ENCODE measurements at places on chromosomes 2 and 18.
A peak's percentile ranks its signal among the peaks of the same experiment; 100 is the strongest.

DNA sequence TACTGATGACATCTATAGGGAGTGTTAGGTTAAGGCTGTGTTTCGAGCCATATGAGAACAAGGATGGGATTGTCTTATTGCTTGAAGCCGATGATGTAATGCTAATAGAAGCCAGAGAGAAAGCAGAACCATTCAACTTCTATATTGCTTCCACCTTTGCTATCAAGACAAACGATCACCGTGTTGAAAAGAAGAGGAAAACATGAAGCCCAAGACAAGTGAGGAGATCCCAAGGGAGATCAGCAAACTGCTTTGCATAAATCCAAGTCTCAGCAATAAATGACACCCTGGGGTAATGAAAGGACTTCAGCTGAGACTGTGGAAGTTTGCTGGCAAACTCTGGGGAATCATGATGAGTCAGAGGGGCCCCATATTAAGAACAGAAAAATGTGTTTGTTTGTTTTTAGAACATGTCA lies 206.2 kb downstream of the NCKAP5 start:
- DNase-seq, result no peak

DNA sequence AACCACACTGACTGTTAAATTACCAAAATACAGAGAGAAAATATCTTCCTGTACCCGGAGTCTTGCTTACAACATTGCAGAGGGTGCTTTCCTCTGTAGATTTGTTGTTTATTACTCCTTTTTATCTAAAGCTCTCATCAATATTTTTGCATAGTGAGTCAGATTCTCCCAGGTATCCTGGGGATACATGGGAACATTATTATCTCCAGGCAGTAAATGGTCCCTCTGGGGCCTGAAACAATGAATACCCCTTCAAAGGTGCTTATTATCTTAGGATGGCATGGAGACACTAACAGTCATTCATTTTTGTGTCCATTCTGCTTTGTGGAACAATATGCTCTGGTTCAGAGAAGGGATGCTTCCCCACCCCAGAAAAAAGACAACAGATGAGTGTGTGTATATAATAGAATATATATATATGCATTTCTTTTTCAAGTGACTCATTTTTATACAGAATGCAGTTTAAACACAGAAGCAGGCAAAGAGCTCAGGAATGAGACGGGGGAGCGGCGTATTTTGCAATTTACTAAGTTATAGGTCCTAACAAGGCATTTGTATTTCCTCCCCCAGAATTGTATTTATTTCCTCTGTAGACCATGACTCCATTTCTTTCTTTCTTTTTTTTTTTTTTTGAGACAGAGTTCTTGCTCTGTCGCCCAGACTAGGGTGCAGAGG lies 424.8 kb upstream of the ZEB2 start:
- DNase-seq, result no peak

DNA sequence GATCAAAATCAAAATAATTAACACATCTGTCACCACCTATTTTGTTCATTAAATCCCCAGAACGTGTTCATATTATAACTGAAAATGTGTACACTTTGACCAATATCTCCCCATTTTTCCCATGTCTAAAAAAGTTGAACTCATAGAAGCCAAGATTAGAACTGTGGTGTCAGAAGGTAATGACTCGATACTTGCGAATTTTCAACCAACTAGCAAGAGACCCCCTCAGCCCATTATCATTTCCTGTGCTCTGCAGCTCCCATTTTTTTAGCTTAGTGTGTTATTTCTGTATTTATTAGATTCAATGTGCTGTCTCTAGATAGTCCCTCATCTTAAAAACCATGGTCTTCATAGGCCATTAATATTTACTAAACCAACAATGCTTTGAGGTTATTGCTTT lies 248.7 kb upstream of the PIK3C3 start:
- no peak for DNase-seq

DNA sequence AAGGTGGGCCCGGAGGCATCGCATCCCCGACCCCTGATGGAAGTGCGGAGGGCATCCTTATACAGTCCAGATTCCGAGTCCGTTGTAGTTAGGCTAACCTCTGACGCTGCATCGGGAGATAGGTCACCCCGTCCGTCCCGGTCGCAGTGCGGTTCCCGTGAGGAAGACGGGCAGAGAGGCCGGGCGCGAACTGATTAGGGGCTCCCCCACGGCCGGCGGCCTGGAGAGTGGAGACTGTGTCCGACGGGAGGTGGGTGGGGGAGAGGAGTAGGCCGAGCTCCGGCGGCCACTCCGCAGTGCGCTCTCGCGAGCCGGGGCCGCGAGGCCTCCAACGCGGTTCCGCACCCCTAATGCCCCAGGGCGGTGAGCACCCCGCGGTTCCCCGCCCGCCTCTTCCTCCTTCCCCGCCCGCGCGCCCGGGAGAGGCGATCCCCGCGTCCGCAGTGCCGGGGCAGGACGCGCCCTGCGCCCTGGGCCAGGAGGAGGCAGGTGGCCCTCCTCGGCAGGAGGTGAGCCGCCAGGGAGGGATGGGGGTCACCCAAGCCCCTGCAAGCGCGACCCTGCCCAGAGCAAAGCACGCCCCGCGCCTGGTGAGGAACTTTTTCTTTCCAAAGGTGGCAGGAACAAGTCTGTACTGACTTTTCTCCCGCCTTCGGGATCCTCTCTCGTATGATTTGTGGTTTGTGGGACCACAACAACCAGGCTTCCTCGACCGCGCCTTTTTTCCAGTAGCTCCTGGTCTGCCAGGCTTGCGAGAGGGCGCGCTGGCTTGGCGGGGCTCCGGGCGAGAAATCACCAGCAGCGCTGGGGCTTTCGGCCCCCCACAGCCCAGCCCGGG lies 1.4 kb upstream of the SP5 start:
- no peak for DNase-seq

- no peak for DNase-seq
Measured at GRCh38 chr18:34704074-34704473, 6.0 kb upstream of the DTNA start.

- DNase-seq, result no peak
Measured at GRCh38 chr2:237616734-237617586, 10.4 kb upstream of the LRRFIP1 start.

DNA sequence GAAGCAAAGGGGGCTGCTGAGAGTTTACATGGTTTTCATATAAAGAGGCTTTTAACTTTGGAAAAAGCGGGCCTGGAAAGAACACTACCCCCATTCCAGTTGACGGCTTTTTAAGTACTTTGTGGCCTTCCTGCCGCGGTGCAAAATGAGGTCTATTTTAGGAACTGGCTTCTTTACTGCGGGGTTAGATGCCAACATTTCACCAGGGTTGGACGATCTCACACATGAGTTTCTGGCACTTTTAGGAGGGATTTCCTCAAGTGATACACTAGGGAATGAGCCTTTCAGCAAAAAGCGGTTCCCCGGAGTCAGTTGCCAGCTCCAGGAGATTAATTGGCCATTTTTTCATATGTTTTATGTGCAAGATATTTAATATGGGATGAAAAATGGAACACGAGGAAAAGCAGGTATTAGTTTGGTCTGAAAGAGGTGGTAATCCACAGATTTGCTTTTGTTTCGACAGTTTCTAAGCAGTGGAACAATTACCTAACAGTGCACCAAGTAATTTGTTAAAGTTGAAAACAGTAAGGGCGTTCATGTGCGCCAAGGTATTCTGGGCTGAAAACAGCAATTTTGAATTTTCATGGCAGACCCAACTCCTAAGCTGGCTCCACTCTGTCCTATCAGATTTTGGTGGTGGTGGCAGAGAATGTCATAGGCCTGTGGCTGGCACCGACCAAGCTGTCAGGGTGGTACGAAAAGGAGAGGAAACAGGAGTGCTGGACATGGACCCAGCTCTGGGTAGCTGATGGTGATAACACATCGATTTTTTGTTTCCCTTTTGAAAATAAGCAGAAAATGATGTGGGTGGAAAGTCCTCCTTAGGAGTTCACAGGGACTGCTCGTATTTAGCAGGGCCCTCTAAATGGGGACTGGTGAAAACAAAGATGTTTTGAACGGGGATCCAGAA lies 55.6 kb upstream of the FZD5 start:
- DNase-seq, result no peak

DNA sequence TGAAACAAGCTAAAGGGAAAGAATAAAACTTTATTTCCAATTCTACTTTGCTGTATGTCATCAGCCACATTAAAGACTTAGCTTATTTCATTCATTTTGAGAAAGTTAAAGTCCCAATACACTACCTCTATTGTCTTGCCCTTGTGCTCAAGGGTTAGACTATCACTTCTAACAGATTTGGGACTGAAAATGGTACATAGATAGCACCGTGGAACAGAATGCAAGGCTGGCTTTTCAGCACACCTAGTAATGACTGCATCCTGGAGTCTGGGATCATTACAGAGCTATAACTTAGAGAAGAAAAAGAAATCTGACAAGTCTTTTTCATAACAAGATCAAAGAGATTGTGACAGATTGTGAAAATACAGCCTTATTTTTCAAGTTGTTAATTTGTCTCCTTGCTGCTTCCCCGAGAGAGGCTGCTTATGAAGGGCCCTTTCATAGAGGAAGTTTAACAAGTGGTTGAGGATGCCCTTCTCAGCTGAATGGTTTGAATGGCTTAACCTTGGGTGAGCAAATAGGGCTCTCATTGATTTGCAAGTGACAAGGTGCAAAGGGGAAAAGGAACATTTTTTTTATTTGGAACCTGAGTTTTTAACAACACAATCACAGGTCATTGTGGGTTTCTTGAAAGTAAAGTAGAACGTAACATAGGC lies 371.8 kb downstream of the EPHA4 start:
- DNase-seq, result no peak

GRCh38 chr2:219398721-219399363 lies 11.1 kb upstream of the DNPEP start:
- no peak for DNase-seq

DNA sequence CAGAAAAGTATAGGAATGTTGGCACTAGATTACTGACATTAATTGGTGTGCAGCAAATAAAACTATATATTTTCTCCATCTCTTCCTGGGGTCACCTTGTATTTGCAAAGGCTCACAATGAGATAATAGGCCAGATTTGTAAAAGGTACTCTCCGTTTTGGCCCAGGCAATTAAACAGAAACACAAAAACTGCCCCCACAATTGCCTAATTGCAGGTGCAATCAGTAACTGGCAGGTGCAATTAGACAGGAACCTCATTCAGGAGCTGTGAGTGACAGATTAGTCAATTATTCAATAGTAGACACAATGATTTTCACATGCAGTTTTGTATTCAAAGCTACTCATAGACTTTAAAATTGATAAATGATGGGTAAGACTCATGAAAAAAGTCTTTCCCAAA lies 451.4 kb upstream of the ID2 start:
- peak; percentile 46 for DNase-seq

- no peak for DNase-seq
Measured at GRCh38 chr2:20040489-20041172, 10.8 kb downstream of the LAPTM4A start.

- no peak for DNase-seq
Measured at GRCh38 chr2:60818272-60818671, 62.2 kb downstream of the PAPOLG start.

DNA sequence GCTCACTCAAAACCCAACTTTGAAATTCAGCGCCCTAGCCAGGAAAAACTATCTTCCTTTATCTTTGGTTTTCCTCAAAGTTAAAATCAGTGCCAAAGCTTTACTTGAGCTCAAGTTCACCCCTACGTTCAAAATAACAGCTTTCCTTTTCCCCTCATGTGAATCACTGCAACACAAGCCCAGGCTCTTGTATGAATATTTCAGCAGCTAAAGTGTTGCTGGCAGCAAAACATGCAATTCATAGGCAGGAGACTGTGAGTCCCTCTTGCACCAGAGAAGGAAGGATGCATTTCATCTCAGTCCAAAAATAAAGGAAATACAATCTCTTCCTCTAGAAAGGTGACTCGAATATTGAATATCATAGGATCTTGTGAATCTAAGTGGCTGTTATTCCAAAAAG lies 461.3 kb upstream of the SOX11 start:
- no peak for DNase-seq

- peak; percentile 51 for DNase-seq
Measured at GRCh38 chr2:11692966-11693521, 23.0 kb upstream of the NTSR2 start.

DNA sequence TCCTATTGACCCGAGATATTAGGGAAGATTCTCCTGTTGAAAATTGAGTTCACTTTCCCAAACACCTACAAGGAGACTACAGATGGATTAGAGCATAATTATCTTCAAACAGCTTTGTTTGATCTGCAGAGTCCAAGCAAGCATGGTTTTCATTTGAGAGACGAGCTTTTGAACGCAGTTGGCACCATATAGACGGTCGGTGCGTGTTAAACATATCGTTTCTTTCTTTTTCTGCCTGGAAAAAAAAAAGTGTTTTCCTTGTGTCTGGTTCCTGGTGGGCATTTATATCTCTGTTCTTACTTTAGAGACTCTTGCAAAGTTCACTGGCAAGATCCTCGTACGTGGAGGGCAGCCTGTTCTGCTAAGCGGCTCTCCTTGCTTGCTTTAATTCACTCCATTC lies 248.9 kb downstream of the TMEM182 start:
- no peak for DNase-seq

DNA sequence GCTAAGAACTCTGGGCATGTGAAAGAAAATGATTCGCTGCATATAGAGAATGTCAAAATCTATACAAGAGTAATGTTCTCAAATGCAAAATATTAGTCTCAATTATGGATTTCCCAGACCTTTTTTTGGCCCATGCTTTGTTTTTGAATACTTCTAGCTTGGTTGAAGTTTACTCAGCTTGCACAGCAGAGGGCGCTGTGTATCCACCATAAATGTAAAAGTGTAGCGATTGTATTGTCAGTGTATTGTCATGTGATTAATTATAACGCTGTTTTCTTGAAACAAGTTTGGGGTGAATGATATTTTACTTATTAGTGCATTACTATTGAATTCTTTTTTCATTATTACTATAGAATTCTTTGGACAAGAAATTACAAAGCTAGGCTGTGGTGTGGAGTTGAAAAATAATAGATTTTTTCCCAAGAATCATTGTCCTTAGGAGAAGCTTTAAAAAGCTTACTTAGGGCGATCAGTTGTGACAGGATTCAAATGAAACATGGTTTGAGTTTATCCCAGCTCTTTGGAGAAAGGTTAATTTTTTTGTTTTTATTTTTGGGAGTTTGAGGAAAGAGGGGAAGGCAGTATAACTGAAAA lies 98.3 kb downstream of the PIK3C3 start:
- peak; percentile 46 for DNase-seq

DNA sequence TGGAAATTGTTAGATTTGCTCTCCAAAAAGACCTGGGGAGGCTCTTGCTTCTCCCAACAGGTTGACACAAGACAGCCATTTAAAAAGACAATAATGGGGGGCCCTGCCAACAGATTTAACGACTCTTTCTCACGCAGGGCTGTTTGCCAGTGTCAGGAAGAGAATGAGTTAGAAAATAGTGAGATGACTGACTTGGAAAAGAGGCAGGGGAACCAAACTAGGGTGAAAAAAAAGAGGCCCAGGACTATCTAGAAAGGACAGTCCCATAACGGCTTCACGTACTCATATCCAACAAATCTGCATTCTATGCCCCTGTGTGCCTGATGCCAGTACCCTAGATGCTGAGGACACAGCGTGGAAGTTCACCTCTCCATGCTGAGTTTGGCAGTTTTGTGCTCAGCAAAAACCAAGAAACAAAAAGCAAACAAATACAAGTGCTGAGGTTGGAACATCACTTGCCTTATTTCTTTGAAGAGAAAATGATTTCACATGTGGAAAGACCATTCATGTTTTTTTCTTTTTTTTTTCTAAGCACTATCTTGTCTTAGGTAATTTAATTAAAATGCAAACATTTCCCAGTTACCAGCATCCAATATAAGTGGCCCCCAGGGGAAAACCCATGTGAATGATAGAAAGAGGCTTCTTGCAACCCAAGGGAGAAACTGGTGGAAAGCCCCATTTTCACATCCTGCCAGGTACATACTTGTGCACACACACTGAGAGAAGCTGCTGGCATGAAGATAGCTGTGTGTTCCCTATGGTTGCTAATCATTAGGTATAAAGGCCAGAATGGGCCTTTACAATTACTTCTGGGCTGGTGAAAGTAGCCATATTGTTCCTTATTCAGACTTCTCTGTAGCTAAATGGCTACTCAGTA lies 10.6 kb upstream of the WIPF1 start:
- no peak for DNase-seq
